ENCODE measurements at places on chromosomes 5 and 9. TPM values are rescaled to one million over a fixed set of nuclear protein-coding genes. Genes with fewer than 3 reads are reported as not detected.

DNA sequence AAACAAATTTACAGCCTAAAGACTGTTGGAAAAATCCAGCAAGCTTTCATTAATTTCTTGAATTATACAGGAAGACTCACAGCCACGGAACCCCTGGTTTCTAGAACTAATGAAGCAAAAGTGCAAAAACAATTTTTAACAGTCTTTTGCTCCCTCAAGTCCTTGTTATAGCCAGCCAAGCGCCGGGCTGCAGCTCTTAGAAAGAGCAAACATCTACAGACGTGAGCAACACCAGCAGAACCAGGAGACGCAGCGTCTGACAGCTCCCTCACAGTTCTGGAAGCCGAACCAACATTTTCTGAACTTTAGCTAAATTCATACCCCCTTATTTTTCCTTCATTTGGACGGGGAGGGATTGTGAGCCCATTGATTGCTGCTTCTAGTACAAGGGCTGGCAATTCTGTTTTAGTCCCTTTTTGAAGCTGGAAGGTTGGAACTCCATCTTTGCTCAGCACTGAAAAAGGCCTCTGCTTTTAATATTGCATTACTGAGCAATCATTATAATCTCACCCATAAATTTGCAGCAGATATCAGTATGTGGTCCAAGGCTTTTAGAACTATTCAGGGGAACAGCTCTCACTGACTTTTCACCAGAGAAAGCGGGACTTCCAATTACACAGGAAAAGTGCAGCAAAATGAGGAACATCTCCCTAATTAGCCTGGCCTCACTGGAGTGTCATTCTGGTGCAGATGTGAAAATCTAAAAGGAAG is 45.8 kb downstream of the AK8 start:
- H3K4me1 ChIP-seq = no peaks in the 10 kb centered on the region
- H3K36me3 ChIP-seq = no peaks in the 10 kb centered on the region
- no peak overlapping the region for H3K27ac ChIP-seq
- peak; percentile 26 for DNase-seq

- no peak for DNase-seq
- no peak overlapping the region for H3K4me3 ChIP-seq
- H3K4me1 ChIP-seq = peaks cover 37% of the 10 kb centered on the region
- no peaks in the 10 kb centered on the region for H3K27me3 ChIP-seq
Measured at GRCh38 chr9:37947977-37948376, 44.0 kb upstream of the SLC25A51 start.

- peaks cover 4% of the 10 kb centered on the region for H3K4me1 ChIP-seq
- H3K4me3 ChIP-seq = no peak overlapping the region
- peaks cover 19% of the 10 kb centered on the region for H3K27me3 ChIP-seq
- no peak overlapping the region for H3K27ac ChIP-seq
Measured at GRCh38 chr5:1014781-1015221, 6.2 kb downstream of the NKD2 start.

- no peak overlapping the region for H3K4me3 ChIP-seq
- no peaks in the 10 kb centered on the region for H3K4me1 ChIP-seq
- no peaks in the 10 kb centered on the region for H3K36me3 ChIP-seq
- H3K27ac ChIP-seq = no peak overlapping the region
Measured at GRCh38 chr9:109977521-109977920, 197.5 kb downstream of the PALM2AKAP2 start.

DNA sequence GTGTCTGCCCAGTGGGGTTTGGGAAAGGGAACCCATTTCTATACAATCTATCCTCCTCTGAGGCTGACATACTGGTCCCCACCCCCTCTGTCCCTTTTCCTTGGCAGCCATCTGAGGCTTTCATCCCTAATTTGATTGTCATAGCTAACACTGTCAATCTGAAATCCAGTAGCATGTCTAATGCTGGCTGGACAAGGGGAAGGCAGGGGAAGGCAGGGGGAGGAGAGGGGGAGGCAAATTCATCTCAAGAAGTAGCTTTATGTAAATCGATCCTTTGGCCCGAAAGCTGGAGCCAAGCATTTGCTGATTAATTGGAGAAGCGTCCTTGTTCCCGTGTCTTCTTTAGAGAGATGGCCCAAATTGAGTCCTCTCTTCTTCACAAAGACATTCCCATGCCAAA is 314.1 kb upstream of the PANK3 start:
- H3K4me1 ChIP-seq = no peaks in the 10 kb centered on the region
- no peaks in the 10 kb centered on the region for H3K27me3 ChIP-seq
- H3K4me3 ChIP-seq = no peak overlapping the region

DNA sequence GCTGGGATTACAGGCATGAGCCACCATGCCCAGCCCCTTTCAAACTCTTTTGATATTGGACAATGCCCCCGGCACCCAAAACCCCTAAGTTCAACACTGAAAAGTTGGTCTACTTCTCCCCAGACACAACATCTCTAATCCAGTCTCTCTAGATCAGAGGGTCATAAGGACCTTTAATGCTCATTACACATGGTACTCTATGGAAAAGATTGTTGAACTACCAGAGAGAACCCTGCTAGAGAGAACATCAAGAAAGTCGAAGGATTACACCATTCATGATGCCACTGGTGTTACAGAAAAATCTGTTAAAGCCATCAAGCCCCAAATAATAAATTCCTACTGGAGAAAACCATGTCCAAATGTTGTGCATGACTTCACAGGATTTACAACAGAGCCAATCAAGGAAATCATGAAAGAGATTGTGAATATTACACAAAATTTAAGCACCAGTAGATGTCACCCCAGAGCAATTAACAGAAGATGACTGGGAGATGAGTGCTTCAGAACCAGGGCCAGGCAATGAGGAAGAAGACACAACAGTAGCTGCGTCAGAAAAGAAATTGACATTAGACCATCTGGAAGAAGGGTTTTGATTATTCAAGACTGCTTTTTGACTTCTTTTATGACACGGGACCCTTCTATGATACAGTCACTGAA is 28.3 kb upstream of the NIPAL4 start:
- no peaks in the 10 kb centered on the region for H3K36me3 ChIP-seq
- no peak for DNase-seq
- peak overlapping the region; percentile 22 for H3K27ac ChIP-seq
- H3K27me3 ChIP-seq = no peaks in the 10 kb centered on the region
- H3K4me3 ChIP-seq = no peak overlapping the region
- no peaks in the 10 kb centered on the region for H3K4me1 ChIP-seq

GRCh38 chr9:87812375-87813118 is 70.1 kb upstream of the SPATA31E1 start:
- no peaks in the 10 kb centered on the region for H3K4me1 ChIP-seq
- no peak overlapping the region for H3K27ac ChIP-seq
- H3K27me3 ChIP-seq = no peaks in the 10 kb centered on the region
- no peak for DNase-seq

DNA sequence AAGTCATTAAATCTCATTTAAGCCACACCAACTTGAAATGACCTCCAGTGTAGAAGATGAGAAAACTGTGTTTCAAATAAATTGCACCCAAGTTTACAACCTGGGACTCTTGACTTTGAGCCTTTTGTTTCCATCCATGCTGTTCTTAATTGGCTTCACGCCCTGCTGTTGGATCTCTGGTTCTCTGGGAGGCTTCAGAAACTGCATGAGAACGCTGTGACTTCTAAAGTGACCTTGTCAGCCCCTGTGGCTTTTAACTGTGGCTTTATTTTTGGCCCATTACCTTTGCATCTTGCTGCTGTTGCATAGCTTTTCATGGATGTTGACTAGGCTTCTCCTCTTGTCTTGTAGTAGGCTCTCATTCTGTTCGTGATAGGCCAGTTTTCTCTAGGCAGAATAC is 29.3 kb downstream of the TNFAIP8 start:
- peak overlapping the region; percentile 48 for H3K27ac ChIP-seq
- H3K4me3 ChIP-seq = no peak overlapping the region
- no peaks in the 10 kb centered on the region for H3K36me3 ChIP-seq

DNA sequence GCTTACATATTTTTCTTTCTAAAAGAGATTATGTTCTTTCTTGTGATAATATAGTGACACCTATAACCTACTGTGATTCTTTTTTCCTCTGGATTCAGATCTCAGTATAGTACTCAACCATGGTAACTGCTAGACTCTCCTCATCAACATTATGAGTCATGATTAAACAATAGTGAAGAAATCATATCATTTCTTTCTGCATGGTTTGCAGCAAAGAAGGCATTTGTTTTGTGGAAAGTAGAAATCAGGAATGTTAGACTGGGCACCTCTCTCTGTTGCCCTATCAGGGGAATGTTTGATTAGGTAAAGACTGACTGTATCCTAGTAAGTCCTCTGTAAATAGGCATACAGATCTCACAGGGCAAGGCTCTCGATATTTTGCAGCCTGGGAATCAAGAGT is 25.6 kb upstream of the SMC2 start:
- peaks cover 15% of the 10 kb centered on the region for H3K4me1 ChIP-seq
- H3K4me3 ChIP-seq = no peak overlapping the region
- H3K27me3 ChIP-seq = no peaks in the 10 kb centered on the region
- no peak overlapping the region for H3K27ac ChIP-seq
- H3K36me3 ChIP-seq = no peaks in the 10 kb centered on the region

GRCh38 chr5:125043781-125044391 is 297.4 kb upstream of the ZNF608 start:
- H3K27ac ChIP-seq = no peak overlapping the region
- no peaks in the 10 kb centered on the region for H3K36me3 ChIP-seq
- H3K4me3 ChIP-seq = no peak overlapping the region
- no peak for DNase-seq
- peaks cover 26% of the 10 kb centered on the region for H3K4me1 ChIP-seq
- H3K27me3 ChIP-seq = no peaks in the 10 kb centered on the region

- no peak overlapping the region for H3K4me3 ChIP-seq
- no peaks in the 10 kb centered on the region for H3K27me3 ChIP-seq
- no peak for DNase-seq
- H3K36me3 ChIP-seq = no peaks in the 10 kb centered on the region
Measured at GRCh38 chr5:119270121-119270565, 85.7 kb upstream of the TNFAIP8 start.

GRCh38 chr9:130661451-130662098 is 2.8 kb upstream of the PRDM12 start:
- H3K27me3 ChIP-seq = peaks cover 100% of the 10 kb centered on the region
- H3K36me3 ChIP-seq = no peaks in the 10 kb centered on the region
- no peak overlapping the region for H3K27ac ChIP-seq
- H3K4me3 ChIP-seq = peak overlapping the region; percentile 46

DNA sequence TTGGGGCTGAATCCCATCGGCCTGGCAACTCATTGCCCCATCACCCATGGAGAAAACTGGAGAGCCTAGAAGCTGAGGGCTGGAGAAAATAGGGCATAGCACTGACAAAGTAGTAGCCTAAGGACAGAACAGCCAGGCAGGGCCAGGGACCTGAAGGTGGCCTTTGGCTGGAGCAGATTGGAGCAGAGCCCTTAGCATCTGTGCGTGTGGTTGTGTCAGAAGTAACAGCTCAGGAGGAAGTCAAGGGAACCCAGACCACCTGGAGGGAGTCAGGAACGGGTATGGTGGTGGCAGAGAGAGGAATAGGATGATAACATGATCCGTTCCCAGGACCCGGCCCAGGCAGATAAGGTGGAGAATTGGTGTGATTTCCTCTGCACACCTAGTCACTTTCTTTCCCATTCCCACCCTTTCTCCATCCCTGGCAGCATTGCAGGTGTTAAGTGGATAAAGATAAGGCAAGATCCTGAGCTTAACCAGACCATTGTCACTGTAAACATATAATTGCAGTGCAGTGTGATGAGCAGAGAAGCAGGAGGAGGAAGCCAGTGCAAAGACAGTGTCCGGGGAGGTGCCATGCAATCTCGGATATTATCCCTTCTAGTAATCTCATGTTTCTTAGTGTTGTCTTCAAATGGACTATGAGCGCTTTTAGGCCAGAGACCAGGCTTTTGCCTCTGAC is 67.0 kb downstream of the NDFIP1 start:
- DNase-seq = no peak
- no peaks in the 10 kb centered on the region for H3K27me3 ChIP-seq
- H3K36me3 ChIP-seq = no peaks in the 10 kb centered on the region
- H3K27ac ChIP-seq = no peak overlapping the region
- no peaks in the 10 kb centered on the region for H3K4me1 ChIP-seq

GRCh38 chr9:120625222-120625621 is 45.3 kb upstream of the CDK5RAP2 start:
- H3K27me3 ChIP-seq = no peaks in the 10 kb centered on the region
- no peaks in the 10 kb centered on the region for H3K36me3 ChIP-seq
- DNase-seq = no peak
- H3K27ac ChIP-seq = no peak overlapping the region
- no peaks in the 10 kb centered on the region for H3K4me1 ChIP-seq
- no peak overlapping the region for H3K4me3 ChIP-seq

GRCh38 chr5:79008362-79008761 is 23.3 kb upstream of the ARSB start:
- no peaks in the 10 kb centered on the region for H3K27me3 ChIP-seq
- H3K4me1 ChIP-seq = no peaks in the 10 kb centered on the region
- H3K4me3 ChIP-seq = no peak overlapping the region
- no peaks in the 10 kb centered on the region for H3K36me3 ChIP-seq
- H3K27ac ChIP-seq = no peak overlapping the region

- H3K27ac ChIP-seq = peak overlapping the region; percentile 29
- H3K4me1 ChIP-seq = peaks cover 80% of the 10 kb centered on the region
- H3K27me3 ChIP-seq = no peaks in the 10 kb centered on the region
- H3K4me3 ChIP-seq = no peak overlapping the region
- H3K36me3 ChIP-seq = no peaks in the 10 kb centered on the region
- no peak for DNase-seq
Measured at GRCh38 chr5:150514708-150515211, 6.8 kb downstream of the NDST1 start.

DNA sequence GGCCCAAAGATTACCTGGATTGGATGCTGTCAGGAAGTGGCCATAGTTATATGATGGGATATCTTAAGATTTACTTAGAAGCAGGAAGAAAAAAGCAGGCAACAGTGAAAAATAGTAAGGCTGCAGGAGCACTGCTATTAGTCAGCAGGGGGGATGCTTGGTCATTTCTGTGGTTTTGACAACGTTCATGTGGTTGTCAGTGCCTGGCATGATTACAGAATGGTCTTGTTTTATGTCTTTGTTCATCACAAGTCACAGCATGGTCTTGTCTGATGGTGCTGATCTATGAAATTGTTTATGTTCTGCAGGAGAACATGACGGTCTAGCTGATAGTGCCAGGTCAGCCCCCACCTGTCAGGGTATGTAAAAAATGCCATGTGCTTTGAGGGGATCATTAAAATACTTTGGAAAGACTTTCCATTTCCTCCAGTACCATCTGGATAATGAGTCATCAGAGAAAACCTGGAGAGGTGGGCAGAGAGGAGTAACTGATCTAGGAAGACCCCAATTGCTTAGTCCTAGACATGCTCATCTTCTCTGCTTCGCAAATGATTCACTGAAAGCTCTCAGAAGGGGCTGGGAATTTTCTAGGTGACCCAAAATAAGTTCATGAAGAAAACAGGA is 48.5 kb downstream of the PLGRKT start:
- H3K4me1 ChIP-seq = no peaks in the 10 kb centered on the region
- no peaks in the 10 kb centered on the region for H3K36me3 ChIP-seq
- no peaks in the 10 kb centered on the region for H3K27me3 ChIP-seq
- DNase-seq = no peak
- no peak overlapping the region for H3K4me3 ChIP-seq
- H3K27ac ChIP-seq = no peak overlapping the region

GRCh38 chr5:124462751-124463150 is 283.7 kb downstream of the ZNF608 start:
- H3K27ac ChIP-seq = no peak overlapping the region
- H3K4me3 ChIP-seq = no peak overlapping the region
- no peaks in the 10 kb centered on the region for H3K36me3 ChIP-seq

GRCh38 chr9:88813638-88814209 is 177.5 kb upstream of the S1PR3 start:
- no peaks in the 10 kb centered on the region for H3K27me3 ChIP-seq
- no peaks in the 10 kb centered on the region for H3K36me3 ChIP-seq
- no peak overlapping the region for H3K4me3 ChIP-seq
- H3K4me1 ChIP-seq = peaks cover 15% of the 10 kb centered on the region
- H3K27ac ChIP-seq = peak overlapping the region; percentile 68

- H3K27me3 ChIP-seq = no peaks in the 10 kb centered on the region
- no peaks in the 10 kb centered on the region for H3K36me3 ChIP-seq
- H3K4me3 ChIP-seq = peak overlapping the region; percentile 31
- H3K27ac ChIP-seq = peak overlapping the region; percentile 72
- no peak for DNase-seq
Measured at GRCh38 chr5:145855763-145856267, 17.0 kb downstream of the GRXCR2 start.

Gene DNAJC25
- total RNA-seq = 11.5 TPM

Gene RARS1
- total RNA-seq = 86.4 TPM

Gene HINT1
- 247 TPM for total RNA-seq

Gene MCC
- total RNA-seq = 13.0 TPM
